Stimulated activated CD8-positive, alpha-beta memory T cell treated with anti-CD3 and anti-CD28 coated beads, Interleukin-2, amount 100 ng/mL, for 48 hours (primary cell): ENCODE measurements at places on chromosomes 2 and 18.

GRCh38 chr18:32629981-32630700 lies 142.7 kb downstream of the KLHL14 start:
- DNase-seq = no peak

GRCh38 chr2:109376796-109377495 lies 236.8 kb downstream of the SEPTIN10 start:
- no peak for DNase-seq

- no peak for DNase-seq
Measured at GRCh38 chr18:68478246-68478645, 236.7 kb downstream of the TMX3 start.

DNA sequence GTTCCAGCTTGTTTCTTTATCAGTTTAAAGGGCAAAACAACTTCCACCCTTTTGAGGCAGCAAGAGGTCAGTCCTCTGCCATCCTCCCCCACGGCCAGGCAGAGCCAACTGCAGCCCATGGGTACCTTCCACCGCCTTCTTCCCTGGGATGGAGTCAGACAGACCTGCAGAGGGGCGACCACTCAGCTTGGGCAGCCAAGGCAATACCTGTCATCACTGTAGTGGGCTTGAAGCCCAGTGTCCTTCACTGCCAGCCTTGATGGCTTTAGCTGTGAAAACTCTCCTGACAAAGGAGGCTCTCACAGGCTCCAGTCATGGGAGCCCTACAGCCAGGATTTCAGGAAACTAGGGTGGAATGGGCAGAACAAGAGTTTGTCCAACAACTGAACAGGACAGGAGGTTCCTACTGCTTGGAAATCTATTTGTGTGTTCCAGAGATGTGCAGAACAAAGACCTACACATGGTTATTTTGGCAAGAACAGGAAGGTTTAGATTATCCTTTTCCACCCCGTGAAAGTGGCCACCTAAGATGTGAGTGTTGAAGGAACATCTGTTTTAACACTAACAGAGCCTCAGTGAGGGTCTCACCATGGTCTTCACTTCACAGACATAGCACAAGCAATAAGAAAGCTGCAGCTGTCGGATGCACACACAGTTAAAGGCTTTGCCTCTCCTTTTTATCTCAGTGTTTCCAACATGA lies 93.9 kb upstream of the RMDN2 start:
- DNase-seq = no peak

DNA sequence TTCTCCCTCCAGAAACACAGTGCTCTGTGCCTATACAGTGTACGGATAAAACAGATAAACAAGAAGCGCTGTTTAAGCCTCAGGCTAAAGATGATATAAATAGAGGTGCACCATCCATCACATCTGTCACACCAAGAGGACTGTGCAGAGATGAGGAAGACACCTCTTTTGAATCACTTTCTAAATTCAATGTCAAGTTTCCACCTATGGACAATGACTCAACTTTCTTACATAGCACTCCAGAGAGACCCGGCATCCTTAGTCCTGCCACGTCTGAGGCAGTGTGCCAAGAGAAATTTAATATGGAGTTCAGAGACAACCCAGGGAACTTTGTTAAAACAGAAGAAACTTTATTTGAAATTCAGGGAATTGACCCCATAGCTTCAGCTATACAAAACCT lies 70.7 kb downstream of the TANK start:
- no peak for DNase-seq

DNA sequence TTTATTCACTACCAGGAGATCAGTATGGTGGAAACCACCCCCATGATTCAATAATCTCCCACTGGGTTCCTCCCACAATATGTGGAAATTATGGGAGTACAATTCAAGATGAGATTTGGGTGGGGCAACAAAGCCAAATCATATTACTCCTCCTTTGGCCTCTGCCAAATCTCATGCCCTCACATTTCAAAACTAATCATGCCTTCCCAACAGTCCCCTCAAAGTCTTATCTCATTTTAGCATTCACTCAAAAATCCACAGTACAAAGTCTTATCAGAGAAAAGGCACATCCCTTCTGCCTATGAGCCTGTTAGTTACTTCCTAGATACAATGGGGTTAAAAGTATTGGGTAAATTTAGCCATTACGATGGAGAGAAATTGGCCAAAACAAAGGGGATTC lies 989.5 kb upstream of the CNTNAP5 start:
- DNase-seq = no peak
